ENCODE measurements at places on chromosomes 16 and 17.
A peak's percentile ranks its signal among the peaks of the same experiment; 100 is the strongest.

DNA sequence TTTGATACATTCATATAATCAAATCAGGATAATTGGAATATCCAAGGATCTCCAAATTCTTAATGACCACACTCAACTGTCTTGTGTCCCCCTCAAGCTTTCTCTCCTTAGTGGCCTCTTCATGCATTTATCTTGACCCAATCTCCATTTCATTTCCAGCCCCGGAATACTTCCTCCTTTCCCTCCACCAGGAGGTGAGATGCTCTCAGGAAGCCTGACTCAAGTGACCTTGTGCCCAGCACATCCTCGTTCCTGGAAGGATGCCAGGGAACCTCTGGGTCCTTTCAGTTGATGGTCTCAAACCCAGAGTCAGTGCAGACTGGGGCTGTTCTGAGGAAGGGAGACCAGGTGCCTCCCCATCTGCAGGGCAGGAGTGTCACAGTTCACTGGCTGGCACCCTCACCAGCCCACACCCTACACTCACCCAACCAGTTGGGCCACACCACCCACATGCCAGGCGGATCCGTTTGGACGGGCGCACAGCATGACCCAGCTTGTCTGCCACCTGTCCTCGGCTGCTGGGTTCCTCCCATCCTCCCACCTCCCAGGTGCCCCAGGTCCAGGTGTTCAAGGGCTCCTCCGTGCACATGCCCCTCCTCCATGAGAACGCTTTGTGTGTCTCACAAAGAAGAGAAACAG is 14.0 kb upstream of the EMP2 start:
- no peak for DNase-seq

DNA sequence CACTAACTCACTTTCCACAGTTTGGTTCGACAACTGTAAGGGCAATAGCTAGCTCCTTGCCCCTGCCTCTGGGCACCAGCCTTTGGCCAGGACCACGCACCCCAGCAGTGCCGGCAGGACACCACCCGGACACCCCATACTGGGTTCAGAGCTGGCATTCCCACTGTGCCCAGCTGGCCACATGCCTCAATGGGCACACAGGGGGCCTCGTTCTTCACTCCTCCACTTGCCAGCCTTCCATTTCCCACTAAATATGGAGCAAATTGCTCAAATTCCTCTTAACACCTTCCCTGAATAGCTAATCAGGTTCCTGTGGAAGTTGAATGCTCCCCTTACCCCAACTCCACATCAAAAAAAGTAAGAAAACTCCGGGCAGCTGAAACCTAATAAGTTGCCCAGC is 52.5 kb downstream of the PIPOX start:
- no peak for DNase-seq

- DNase-seq: peak; percentile 85
Observed at GRCh38 chr17:45293413-45294211, 23.2 kb downstream of the MAP3K14 start.

DNA sequence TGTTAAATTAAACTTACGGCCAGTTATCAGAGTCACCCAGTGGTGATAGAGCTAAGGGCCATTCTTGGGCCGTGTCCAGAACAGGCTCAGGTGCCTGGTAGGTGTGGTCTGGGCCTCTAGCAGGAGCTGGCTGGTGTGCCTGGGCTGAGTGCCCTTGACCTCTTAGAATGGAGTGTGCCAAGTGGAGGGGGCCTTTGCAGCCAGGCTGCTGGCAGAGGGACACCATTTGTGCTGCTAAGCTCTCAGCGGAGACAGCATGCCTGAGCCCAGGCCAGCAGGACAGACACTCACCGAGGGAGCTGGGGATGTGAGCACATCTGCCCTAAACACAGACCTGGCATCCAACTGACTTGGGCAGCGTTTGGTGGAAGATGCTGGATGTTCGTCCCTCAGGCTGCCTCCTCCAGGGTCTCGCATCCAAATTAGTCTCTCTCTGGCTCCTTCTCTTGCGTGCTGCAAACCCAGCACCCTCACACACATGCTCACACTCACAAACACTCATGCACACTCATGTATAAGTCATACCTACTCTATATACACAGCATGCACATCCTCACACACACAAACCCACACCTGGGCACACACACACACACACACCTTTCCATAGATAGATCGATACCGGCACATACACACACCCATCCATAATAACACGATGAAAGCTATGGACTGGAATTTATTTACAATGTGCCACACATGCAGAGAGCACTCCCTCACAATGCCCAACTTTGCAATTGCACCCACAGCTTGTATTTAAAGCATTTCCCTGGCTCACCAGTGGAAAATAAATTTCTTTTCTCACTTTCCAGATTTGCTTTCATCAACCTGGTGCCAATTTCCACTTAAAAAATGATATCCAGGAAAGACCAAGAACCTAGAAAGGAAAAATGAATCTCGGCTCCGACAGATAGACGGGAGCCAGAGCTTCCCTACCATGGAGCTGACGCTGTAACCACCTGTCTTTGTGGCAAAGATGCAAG is 33.6 kb upstream of the CDH5 start:
- DNase-seq: no peak

GRCh38 chr17:38402897-38403296 is 25.4 kb upstream of the ARHGAP23 start:
- DNase-seq: no peak

DNA sequence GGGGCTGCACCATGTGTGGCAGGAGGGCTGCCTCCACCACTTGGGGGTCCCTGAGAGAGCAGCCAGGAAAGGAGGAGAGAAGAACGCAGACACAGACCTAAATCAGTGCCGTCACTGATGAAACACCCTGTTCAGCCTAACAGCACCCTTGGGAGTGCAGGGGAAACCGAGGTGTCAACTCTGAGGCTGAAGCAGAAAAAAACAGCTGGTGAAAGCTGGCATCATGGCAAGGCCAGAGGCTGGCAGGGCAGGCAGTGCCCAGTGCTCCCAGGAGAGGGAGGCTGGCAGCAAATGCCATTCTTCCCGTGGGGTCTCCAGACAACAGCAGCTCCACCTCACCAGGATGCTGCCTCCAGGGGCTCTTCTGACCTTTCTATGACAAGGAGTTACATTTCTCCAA is 23.1 kb downstream of the SPHK1 start:
- DNase-seq: no peak

- no peak for DNase-seq
Observed at GRCh38 chr16:70402916-70403659, 35.8 kb downstream of the ST3GAL2 start.

DNA sequence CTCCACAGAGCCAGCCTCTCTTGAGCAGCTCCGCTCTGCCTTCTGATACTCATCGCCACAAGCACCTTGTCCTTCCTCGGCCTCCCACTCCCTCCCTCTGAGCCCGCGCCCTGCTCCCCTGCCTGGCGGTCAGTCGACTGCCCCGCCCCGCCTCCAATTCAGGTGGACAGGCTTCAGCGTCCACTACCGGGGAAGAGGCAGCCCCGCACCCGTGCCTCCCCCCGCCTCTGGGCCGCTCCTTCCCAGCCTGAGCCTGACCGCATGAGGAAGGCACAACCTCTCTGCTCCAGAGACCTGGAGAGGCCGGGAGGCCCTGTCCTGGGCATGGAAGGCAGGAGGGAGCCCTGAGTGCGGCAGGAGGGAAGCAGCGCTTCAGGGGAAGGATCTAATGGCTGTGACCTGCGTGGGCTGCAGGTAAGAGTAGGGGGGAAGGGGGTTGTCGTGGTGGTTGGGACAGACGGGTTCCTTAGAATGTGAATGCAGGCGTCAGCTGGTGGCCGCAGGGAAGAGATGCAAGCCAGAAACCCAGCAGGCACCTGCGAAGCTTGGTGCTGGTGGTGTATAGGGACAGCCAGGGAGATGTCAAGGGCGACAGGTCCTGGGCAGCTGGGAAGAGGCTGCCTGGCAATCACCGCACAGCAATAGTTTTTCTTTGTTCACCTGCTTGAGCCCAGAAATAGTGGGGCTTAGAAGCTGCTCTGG is 3.0 kb upstream of the SLC6A4 start:
- no peak for DNase-seq

- no peak for DNase-seq
Observed at GRCh38 chr16:52488837-52489289, 58.1 kb downstream of the TOX3 start.

- no peak for DNase-seq
Observed at GRCh38 chr17:32915245-32915644, 12.7 kb upstream of the TMEM98 start.

- no peak for DNase-seq
Observed at GRCh38 chr16:23155445-23156049, 6.3 kb upstream of the USP31 start.

DNA sequence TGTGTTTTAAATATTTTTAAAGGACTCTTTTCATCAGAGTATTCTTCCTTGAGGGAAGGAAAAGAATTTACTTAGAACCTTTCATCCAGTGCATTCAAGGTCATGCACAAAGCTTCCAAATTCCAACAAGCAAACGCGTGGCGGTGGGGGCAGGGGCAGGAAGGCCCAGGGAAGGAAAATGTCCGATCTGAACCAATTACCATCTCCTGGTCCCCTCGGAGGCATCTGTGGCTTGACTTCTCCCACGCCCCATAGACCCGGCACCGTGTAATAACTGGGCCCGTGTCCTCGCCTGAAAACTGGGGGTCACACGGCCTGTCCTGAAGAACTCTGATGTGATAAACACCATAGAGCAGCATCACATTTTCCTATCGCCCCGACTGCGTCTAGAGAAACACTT is 18.3 kb downstream of the MEAK7 start:
- no peak for DNase-seq

Measured in H54 (cell line).